ENCODE measurements at places on chromosomes 6 and 20.

GRCh38 chr6:25487012-25487411 is 165.0 kb upstream of the SCGN start:
- no peak for DNase-seq

GRCh38 chr20:20528861-20529260 is 161.0 kb downstream of the INSM1 start:
- no peak for DNase-seq

- no peak for DNase-seq
These were observed 11.2 kb upstream of the KIFC1 start for GRCh38 chr6:33380272-33380981.

- DNase-seq: no peak
These were observed 38.8 kb downstream of the SNX9 start for GRCh38 chr6:157861814-157862213.

DNA sequence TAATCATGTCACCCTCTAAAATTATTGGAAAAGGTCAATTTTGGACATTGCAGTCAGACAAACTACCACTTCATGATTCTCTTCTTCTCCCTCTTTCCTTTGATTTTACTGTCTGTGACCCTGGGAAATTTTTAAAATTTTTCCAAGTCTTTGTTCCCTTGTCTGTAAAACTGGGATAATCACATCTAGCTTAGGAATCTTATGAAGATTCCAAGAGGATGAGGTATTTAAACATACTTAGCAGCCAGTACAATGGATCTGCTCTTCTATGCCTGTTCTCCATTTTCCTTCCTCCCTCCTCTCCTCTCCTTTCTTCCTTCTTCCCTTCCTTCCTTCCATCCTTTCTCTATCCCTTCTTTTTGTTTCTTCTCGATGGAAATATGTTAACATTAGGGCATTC is 651.6 kb upstream of the MARCKS start:
- DNase-seq: no peak

- no peak for DNase-seq
These were observed 3.4 kb downstream of the TEAD3 start for GRCh38 chr6:35493307-35493983.

DNA sequence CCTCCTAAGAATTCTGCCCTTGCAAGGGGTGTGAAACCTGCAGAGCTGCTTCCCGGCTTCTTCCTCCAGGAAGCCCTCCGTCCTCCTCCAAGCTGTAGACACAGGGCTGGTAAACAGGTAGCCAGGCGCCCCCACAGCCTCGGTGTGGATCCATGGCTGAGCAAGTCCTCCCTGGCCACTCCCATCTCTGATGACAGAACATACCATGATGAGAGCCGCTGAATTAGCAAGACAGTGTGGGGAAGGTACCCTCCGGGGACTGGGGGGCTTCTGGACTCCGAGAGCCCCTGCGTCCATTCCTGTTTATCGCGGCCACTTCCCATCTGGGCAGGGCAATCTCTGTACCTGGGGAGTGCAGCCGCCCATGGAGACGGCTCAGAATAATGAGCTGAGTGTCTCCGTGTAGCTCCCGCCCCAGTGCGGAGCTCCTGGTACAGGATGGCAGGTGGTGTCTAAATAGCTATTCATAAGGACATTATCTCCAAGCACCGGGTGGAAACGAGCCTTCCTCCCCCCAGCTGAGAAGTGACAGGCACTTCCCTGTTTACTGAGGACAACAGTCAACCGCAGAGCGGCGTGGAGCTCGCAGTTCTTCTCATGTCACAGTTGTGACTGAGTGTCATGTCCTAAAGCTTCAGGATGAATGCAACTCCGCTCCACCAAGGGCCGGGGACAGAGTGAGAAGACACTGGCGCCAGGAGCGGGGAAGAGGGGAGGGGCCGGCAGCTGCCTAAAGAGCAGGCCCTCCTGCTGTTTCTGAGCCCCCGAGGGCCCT is 22.7 kb upstream of the NTSR1 start:
- peak; percentile 29 for DNase-seq

- DNase-seq: no peak
These were observed 284.5 kb downstream of the PRKN start for GRCh38 chr6:162443101-162443500.

GRCh38 chr6:149266659-149267058 is 50.9 kb upstream of the TAB2 start:
- DNase-seq: no peak

GRCh38 chr6:26003102-26003694 is 40.6 kb downstream of the TRIM38 start:
- peak; percentile 73 for DNase-seq

DNA sequence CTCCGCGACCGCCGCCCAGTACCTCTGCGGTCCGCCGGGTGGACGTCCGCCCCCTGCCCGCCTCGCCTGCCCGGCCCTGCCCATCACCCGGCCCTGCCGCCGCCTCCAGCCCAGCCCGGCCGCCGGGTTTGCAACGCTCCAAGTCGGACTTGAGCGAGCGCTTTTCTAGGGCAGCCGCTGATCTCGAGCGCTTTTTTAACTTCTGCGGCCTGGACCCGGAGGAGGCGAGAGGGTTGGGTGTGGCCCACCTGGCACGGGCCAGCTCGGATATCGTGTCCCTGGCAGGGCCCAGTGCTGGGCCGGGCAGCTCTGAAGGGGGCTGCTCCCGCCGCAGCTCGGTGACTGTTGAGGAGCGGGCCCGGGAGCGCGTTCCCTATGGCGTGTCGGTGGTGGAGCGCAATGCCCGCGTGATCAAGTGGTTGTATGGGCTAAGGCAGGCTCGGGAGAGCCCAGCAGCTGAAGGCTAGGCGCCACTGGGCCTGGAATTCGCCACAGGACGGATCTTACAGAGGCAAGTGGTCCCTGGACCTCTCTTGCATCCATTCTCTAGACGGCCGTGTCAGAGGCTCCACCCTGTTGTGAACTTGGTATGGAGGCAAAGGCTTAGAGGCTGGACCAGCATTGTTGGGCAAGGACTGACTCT is 11.8 kb downstream of the FAM110A start:
- DNase-seq: no peak

- DNase-seq: no peak
These were observed 27.5 kb upstream of the GLP1R start for GRCh38 chr6:39021041-39021440.

DNA sequence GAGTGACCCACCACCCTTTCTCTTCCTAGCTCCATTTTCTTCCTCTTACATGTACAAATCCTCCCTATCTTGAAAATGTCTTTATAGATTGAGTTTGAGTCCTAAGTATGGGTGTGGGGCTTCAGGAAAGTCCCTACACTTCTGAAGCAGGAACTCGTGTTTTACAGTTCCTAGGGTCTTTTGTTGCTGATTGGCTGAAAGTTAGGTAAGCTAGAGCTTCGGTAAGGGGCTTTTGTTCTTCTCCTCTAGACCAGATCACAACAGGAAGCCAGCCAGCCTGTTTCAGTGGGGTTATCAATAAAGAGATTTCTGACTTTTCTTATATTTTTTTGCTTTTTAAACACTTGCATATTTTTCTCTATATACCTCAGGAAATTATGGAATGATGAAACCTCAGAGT is 51.3 kb downstream of the CNR1 start:
- no peak for DNase-seq

DNA sequence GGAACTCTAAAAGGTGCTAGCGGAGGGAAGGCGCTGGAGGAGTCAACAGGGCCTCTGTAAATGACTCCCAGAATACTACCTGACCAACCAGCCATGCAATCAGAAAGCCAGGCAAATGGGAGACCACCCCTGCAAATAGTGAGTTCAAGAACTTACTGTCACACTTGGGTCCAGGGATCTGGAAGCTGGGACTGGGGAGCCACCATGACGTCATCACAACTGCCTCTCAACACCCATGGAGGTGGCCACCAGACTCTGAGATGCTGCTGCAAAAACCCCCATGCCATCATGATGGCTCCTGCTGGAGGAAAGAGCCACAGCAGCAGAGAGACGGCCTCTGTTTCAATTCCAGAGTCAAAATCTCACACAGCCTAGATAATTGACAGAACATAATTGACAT is 8.5 kb upstream of the PDYN start:
- DNase-seq: no peak

GRCh38 chr6:169109411-169110220 is 144.0 kb downstream of the THBS2 start:
- DNase-seq: no peak

DNA sequence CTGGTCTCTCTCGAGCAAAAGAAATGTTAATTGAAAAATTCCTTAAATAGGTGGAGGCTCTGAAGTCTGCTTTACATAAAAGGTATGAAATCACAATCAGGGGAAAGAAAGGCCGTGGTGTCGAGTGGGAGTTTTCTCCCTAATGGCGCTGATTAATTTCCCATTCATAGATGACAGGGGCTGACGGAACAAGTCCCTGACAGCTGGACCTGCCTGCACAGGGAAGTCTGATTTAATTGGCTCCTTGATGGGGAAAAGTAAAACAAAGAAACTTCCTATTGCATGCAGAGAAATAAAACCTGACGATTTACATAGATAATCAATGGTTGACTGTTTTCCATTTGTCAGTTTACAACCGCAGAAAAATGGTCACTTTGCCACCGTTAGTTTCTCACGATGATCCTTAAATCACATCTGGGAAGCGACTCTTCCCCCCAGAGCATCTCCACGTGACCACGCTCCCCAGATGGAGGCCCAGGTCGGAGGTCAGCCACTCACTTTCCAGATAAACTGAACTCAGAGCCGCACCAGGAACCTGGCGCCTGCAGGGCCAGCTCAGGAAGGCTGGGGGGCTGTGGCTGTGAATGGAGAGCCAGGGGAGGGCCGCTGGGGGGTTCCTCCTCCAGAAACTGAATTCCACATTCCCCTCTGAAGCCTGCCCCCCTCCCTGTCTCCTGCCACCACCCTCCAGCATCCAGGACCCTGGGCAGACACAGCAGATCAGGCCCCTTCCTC is 55.3 kb downstream of the DLL1 start:
- no peak for DNase-seq

DNA sequence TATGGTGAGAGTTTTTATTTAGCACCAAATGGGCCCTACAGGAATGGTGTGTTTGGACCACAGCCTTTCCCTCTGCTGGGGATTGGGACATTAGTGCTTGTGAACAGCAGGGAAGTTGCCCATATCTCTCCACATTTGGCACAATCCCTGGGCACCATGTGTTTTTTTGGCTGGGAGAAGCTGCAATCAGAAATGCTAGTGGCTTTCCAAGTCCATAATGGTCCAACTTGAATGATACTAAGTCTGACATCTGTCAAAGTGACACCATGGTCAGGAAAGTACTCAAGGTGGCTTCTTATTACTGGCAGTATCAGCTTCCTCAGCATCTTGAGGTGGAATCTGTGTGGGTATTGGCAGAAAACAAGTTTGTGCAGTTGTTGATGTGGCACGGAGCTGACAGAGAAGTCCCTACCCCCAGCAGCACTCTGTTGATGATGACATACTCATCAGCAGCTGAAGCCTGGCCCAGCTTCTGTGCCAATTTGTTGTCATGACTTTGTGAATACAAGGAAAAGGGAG is 53.0 kb downstream of the SASH1 start:
- no peak for DNase-seq

DNA sequence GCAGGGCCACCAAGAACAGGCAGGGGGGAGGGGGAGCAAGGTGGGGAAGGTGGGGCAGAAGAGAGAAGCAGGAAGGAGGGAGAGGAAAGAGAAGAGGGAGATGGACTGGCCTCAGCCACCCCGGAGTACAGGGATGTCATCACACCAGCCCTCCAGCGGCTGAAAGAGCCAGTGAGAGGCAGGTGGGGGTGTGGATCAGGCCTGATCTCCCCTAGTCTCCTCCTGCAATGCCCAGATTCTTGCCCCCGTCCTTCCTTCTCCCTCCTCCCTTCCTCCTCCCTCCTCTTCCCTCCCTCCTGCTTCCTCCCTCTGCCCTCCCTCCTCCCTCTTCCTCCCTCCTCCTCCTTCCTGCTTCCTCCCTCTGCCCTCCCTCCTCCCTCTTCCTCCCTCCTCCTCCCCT is 61.5 kb downstream of the YTHDF1 start:
- peak; percentile 2 for DNase-seq

Data from heart right ventricle (tissue), 16 donors.